ENCODE measurements at places on chromosomes 5 and 9.

DNA sequence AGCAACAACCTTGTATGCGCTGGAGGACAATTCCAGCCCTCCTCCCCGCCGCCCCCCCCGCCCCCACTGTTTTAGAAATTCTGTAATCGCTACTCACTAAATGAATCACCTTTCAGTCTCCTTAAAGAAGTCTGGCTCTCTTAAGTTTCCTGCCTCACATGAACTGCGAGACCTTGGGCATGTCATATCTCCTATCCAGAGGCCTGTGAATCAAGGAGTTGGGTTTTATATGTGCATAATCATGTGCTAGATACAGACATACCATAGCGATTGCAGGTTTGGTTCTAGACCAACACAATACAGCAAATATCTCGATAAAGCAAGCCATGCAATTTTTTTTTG, 337 bp upstream of the DMAC1 start:
- no peak for DNase-seq

DNA sequence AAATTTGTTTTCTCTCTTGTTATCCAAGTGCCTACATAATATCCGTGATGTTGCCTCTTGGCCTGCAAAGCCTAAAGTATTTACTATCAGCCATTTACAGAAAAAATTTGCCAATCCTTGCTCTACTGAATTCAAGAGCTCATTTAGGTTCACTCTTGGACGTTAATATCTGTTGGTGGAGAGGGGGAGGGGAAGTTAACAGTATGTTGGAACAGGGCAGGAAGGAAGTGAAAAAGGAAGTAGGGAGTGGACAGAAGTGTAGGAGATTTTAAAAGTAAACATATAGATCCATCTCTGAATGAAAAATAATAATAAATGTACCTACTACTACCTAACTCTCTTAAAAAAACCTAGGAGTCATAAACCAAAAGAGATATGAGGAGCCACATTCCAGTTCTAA, 32.8 kb downstream of the ZNF608 start:
- DNase-seq: no peak

DNA sequence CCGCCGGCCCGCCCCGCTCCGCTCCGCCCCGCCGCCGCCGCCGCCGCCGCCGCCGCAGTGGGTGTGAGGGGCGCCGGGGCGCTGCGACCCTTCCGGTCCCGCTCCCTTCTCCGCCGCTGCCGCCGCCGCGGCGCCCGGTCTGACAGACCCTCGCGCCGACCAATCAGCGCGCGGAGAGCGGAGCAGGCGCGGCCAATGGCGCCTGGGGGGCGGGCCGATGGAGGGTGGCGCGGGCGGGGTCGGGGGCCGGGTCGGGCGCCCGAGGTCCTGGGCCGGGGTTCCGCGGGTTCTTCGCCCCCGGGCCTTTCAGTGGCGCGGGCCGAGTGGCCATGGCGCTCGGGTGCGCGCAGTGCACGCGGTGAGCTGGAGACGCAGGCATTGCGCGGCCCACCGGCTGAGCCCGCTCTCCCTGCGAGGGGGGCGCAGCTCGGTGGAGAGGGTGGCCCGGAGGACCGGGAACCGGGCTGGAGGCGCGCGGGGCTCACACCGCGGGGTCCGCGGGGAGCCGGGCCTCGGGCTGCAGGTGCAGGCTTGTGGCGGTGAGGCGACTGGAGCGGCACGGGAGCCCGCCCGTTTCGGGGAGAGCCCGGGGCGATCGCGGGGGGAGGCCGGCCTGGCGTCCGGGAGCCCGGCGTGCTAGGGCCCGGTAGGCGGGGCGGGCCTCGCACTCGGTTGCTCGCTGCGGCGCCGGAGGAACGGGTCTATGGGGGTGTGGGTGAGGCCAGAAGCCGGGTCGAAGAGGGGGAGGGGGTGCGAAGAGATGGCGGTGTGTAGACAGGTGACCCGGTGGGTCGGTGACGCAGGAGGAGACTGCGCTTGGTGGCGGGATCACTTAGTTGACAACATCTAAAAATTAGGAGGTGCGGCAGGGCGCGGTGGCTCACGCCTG, at the start of gene MAPK9:
TSS of gene MAPK9 (minus strand) at position 141 of the 889 bp plus-strand sequence. CDS start 11,522 bp downstream, outside the sequence.
- peak; percentile 62 for DNase-seq

DNA sequence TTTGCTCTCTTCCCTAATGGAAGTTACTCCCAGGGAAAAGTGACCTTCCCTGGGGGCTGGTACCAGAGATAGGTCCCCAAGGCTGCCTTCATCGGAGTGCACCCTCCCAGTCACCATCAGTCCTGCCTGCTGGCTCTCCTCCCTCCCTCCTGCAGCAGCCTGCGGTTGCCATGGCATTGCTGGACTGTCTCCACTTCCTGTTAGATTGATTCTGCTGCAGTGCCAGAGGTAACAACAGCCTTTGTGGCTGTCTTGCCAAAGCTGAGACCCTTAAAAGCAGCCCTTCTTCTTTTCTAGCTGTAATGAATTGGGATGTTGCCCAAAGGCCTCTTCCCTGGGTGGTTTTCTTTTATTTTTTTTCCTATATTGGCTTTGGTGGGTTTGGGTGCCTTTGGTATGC, 78.1 kb upstream of the PRLR start:
- DNase-seq: no peak

DNA sequence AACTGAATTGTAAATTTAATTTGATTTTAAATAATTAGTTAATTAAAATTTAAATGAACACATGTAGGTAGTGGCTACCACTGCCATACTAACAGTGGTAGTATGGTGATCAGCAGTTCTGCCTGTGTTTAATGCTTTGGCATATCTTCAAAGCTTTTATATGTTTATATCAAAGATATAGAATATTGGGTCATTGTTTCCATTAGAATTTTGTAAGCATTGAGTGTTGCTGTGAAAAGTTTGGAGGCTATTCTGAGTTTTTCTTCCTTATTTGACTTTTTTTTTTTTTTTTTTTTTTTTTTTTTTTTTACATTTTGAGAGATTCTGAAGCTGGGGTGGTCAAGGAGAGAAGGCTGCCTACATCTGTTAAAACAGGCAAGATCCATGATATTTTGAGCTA, 134.2 kb downstream of the SPATA31D1 start:
- DNase-seq: no peak

- no peak for DNase-seq
Observed at GRCh38 chr5:73896097-73896496, 270.1 kb downstream of the ARHGEF28 start.

DNA sequence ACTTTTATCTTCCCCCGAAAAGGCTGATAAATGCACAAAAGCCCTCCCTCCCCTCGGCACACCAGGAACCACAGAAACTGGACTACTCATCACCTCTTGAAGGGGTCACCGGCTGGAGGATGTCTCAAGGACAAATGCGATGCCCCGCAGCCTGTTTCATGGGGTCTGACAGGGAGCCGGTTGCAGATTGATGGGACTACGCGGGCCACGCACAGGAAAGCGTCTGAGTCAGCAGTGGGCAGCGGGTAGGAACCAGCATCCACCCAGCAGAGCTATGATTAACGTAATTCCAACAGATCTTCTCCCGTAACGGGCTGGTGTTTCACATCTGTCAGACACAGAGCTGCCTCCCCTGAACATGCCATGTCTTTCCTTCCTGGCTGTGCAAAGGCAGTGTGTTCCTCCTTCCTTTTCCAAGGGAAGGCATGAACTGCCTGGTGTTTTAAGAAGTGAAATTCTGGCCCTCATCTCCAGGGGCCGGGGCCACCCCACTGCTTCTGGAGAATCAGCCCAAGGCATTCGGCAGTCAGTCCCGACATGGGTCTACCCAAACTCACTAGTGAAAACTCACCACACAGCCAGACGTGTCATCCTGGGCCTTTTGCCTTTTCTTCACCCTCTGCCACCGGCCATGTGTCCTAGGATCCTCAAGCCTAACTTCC, 144.4 kb upstream of the PHYKPL start:
- no peak for DNase-seq

- peak; percentile 84 for DNase-seq
Observed at GRCh38 chr5:119355685-119356611, at the start of gene TNFAIP8. Gene TNFAIP8, plus strand, starts transcription at chr5:119356019. Its CDS starts 72 bp downstream, at chr5:119356091.

DNA sequence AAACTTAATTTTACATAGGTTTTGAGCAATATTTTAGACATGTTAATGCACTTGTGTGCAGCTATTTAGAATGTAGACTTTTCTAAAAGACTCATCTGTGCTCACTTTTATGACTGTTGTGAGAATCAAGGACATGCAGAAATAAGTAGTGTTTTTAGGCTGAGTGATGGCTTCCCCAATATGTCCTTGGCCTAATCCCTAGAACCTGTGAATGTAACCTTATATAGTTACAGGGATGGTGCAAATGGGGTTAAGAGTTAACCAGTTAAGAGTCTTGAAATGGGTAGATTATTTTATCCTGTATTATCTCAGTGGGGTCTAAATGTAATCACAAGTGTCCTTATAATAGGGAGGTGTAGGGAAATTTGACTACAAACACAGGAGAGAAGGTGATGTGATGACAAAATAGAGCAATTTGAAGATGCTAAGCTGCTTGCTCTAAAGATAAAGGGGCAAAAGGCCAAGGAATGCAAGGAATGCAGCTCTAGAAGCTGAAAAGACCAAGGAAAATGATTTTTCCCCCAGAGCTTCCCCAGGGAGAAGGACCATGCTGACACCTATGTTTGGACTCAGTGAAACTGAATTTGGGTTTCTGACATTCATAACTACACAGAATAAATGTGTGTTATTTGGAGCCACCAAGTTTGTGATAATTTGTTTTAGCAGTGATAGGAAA, 298.0 kb upstream of the PAPPA start:
- no peak for DNase-seq

DNA sequence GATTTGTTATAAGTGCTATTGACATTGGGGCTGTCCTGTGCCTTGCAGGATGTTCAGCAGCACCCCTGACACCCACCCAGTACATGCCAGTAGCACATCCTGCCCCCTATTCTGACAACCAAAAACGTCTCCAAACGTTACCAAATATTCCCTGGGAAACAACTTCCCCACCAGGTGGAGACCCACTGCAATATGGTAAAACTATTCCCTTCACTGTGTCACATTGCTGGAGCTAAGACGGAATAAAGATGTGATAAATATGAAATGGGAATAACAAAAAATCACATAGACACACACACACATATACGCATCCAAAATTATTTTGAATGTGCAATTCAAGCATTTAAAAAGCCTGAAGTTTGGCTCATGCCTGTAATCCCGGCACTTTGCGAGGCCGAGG, 874.3 kb upstream of the DMAC1 start:
- no peak for DNase-seq

GRCh38 chr5:120988941-120989340, 524.8 kb downstream of the PRR16 start:
- no peak for DNase-seq

- no peak for DNase-seq
Observed at GRCh38 chr5:113102121-113102531, 125.5 kb downstream of the DCP2 start.

DNA sequence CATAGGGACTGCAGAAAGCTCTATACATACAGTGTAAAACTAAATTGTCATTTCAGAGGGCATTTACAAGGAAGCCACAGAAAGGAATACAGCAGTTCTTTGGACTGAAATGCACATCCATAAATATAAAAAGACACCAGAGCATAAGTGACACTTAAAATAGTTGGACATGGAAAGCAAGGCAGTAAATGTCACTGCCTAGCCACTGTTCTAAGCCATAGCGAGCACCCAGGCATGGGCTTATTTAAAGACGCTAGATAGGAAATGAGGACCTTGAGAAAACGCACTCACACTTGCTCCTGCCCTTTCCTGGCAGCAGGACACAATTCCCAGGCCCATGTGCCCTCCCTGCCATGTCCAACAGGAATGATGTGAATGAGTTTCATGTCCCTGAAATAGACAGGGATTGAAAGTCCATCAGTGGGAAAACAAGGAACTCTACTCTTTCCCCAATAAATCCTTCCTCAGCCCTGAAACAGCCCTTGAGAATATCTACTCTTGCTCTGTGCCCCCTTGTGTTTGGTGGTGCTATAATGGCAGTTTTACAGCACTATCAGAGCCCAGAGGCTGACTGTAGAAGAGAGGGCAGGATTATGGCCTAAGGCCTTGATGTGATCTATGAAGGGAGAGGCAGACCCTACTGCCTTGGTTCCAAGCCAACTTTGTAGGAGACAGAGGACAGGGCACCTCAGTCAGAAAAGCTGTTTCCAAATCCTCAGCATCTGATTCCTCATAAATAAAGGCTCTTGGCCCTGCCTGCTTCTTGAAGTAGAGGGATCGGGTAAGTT, 182.9 kb downstream of the SAXO1 start:
- no peak for DNase-seq

DNA sequence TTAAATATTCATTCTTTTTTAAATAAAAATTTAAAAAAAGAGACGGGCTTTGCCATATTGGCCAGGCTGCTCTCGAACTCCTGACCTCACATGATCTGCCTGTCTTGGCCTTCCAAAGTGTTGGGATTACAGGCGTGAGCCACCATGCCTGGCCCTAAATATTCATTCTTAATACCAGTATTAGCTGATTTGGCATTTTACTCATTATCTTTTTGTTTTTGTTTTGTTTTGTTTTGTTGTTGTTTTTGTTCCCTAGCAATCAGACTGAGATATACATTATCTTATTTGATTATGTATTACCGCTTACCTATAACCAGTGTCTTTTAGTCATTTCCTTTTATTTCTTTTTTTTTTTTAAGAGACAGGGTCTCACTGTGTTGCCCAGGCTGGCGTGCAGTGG, 37.9 kb downstream of the RNF44 start:
- DNase-seq: no peak
